ENCODE measurements at places on chromosomes 3 and 15.

DNA sequence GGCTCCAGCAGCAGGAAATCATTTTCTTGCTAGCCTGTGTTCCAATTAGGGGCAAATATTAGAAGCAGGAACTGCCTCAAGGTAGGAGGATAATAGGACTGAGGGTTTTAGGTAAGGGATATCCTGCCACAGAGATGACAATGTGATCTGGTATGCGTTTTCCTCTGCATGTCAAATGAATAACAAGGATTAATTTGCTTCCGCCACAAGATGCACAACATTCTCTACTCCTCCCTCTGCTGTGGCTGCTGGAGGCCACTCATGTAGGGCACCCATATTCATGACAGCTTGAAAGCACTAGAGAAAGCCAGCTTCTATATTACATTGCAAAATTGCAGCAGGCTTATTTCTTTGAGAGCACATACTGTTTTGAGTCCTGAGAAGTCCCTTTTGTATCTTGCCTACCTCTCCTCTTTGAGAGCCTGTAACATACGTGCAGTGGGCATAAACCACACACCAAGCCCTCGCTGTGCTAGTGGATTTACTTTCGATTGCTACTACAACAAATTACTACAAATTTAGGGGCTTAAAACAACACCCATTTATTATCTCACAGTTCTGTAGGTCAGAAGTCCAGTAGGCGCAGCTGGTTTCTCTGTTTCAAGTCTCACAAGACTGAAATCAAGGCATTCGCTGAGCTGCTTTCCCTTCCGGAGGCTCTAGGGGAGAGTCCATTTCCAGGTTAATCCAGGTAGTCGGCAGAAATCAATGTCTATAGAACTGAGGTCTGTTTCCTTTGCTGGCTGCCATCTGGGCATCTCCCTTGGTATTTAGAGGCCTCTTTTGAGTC is 5.9 kb upstream of the CD47 start:
- no peak for DNase-seq

- no peak for DNase-seq
Measured at GRCh38 chr3:180332608-180333007, 269.4 kb upstream of the TTC14 start.

DNA sequence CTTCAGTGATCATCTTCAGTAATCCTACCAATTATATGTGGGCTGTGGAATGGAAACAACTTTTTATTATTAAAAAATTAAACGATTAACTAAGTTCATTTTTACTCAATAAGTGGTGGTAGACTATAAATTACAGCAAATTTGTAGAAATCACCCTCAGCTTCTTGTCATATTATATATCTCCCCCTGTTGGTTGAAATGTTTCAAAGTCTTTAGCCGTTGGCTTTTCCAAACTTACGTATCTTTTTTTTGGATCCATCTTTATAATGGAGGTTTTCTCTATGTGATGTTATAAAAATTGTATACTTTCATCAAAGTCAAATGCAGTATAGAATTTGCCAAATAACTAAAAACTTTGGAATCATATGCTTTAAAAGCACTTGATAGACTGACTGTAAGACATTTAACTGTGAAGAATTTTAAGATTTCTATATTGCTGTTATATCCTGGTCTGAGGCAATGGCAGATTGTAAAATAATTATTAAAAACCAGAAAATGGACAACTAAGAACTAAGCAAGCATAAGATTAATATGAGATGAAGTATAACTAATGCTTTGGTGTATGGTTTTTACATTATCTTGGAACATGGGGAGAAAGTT is 44.7 kb downstream of the ATP11B start:
- peak; percentile 22 for DNase-seq

- peak; percentile 91 for DNase-seq
Measured at GRCh38 chr15:50828610-50829206, 63.2 kb upstream of the SPPL2A start.

GRCh38 chr3:46668116-46668515 is 25.4 kb downstream of the ALS2CL start:
- DNase-seq, result no peak

- DNase-seq, result peak; percentile 70
Measured at GRCh38 chr3:129211772-129212171, 28.1 kb upstream of the CNBP start.

- DNase-seq, result no peak
Measured at GRCh38 chr15:28953573-28954195, 67.9 kb downstream of the APBA2 start.

All from GM03348 (cell line).